ENCODE measurements at places on chromosomes 12 and 14.

- no peak for DNase-seq
Measured at GRCh38 chr12:74539261-74539660, 1.6 kb downstream of the ATXN7L3B start.

DNA sequence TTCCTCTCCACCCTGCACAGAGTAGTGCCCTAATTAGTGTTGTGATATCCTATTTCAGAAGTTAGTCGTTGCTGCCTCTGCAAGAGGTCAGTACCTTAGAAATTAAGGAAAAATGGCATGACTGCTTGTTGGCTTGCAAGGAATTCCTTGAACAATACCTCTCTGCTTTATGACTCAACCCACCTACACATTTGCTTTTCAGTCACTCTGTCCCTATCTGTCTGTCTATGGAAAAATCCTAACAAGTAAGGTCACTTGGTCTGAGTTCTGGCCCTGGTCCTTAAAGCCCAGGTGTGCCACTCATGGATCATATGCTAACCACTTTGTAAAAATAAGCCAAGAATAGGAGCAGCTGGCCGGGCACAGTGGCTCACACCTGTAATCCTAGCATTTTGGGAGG, 116.4 kb upstream of the ATF1 start:
- DNase-seq: no peak

- DNase-seq: no peak
Measured at GRCh38 chr12:116215023-116215422, 62.5 kb downstream of the MED13L start.

- no peak for DNase-seq
Measured at GRCh38 chr14:21405097-21405496, 21.3 kb upstream of the SUPT16H start.

DNA sequence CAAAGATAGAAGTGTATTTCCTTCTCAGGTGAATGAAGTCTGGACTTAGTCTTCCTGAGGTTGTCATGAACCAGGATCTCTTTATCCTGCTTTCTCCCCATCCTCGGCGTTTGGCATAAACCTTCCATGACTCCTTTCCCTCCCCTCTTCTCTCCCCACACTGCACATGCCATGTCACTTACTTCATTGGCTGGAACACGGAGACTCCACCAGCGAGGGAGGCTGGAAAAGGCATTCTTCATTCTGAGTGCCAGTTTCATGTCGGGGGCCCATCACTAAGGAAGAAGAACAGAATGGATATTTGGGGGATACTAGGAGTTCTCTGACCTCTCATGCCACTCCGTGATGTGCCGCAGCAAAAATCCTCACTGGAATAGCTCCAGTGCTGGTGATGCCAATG, 105.6 kb downstream of the VCPKMT start:
- no peak for DNase-seq

- DNase-seq: no peak
Measured at GRCh38 chr12:104769144-104769561, 188.9 kb downstream of the SLC41A2 start.

DNA sequence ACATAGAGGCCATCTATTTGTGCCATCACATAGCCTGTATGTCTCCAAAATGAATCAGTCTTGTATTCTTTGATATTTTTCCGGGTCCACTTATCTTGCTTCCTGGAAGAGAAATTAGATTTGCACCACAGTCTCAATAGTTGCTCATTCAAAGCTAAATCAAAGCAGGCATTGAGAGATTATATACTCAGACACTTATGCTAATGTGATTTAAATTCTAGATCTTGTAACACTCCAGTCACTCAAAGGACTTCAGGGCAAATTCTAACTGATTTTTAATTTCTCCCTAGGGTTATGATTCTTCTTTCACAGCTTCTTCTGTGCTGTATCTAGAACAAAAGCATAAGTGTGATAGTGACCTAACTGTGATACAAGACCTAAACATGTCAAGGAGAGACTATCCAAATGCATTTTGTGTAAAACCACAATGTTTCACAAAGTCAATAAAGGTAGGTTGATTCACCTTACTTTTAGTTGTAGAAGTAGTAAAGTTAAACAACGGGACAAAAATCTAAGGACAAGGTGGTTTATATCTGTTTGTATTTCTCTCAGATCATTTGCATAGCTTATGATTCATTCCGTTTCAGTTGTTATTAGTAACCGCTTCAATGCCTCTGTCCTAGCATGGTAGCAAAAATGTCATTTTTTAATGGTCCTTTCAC, 26.8 kb downstream of the PLBD1 start:
- no peak for DNase-seq

- DNase-seq: no peak
Measured at GRCh38 chr12:112103758-112104503, 4.7 kb downstream of the NAA25 start.

GRCh38 chr12:116455540-116456329, 103.4 kb upstream of the MAP1LC3B2 start:
- peak; percentile 55 for DNase-seq

- no peak for DNase-seq
Measured at GRCh38 chr12:95601091-95601961, 50.0 kb upstream of the USP44 start.

GRCh38 chr12:116852303-116852702, 28.9 kb downstream of the HRK start:
- DNase-seq: no peak

GRCh38 chr14:53735916-53736315, 220.7 kb downstream of the BMP4 start:
- no peak for DNase-seq

DNA sequence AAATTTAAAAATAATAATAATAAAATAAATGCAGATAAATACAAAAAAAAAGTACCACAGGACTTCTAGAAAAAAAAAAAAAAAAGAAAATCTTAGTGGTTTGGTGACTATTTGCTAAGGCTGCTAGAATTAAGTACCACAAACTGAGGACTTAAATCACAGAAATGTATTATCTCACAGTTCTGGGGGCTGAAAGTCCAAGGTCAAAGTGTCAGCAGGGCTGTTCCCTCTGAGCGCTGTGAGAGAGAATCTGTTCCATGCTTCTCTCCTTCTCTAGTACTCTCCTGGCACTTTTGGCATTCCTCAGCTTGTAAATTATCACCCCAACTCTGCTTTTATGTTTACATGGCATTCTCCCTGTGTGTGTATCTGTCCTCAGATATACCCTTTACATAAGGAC, 101.2 kb downstream of the IPO8 start:
- DNase-seq: no peak

DNA sequence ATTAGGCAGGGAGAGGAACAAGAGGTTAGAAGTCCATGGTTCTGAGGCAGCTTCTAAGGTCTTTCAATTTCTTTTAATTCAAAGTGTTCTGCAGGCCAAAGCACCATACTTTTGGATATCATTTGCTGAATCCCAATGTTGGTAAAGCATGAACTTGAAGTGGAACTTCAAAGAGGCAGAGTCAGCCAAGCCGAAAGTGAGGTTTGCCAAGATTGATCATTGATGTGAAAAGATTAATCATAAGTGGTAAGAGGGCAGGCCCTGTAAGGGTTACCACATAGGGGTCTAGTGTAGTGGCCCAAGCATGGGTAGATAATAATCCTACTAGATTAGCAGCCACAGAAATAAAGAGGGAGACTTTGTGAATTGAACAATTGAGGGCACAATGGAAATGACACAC, 191.7 kb upstream of the DIO2 start:
- no peak for DNase-seq

- DNase-seq: no peak
Measured at GRCh38 chr12:18683327-18684013, 54.3 kb downstream of the PLCZ1 start.

GRCh38 chr12:27081668-27082111, 688 bp downstream of the C12orf71 start:
- no peak for DNase-seq

DNA sequence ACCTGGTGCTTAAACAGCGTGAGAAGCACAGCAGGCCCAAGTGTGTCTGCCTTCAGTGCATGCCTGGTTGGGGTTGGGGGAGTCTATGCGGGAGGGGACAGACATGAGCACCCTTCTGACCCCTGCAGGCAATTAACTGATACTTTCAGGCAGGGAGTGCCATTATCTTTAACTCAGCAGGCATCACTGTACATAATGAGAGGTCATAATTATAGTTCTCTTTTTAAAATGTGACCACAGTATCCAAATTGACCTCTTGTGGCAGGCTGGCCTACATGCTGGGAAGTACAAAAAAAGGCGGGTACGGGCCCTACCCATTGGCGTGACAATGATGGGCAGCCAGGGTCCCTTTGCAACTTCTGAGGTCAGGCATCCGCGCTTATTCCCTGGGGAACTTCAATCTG, 209.1 kb downstream of the FOXN3 start:
- no peak for DNase-seq

DNA sequence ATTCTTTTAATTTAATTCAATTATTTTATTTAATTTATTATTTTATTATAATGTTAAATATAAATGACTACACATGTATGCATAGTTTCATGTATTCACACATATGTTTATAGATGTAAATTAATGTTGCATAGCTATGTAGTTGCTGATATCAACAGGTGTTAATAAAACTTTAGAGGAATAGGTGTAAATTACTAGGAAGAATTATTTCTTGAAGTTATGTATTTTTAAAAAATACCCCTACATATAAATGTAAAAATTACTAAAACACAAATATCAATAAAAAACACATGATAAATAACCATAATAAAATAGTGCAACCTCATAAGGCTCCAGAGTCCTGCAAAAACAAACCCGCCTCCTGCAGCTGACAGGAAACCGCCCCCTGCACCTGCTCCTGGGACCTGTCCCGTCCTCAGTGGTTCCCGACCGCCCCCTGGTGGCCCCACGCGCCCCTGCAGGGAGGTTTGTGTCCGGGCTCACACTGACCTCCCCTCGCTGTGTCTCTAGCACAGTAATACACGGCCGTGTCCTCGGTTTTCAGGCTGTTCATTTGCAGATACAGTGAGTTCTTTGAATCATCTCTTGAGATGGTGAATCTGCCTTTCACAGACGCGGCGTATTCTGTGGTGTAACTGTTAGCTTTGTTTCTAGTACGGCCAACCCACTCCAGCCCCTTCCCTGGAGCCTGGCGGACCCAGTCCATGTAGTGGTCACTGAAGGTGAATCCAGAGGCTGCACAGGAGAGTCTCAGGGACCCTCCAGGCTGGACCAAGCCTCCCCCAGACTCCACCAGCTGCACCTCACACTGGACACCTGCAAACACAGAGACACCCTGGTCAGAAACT, 1264.0 kb downstream of the TMEM121 start:
- DNase-seq: peak; percentile 92

DNA sequence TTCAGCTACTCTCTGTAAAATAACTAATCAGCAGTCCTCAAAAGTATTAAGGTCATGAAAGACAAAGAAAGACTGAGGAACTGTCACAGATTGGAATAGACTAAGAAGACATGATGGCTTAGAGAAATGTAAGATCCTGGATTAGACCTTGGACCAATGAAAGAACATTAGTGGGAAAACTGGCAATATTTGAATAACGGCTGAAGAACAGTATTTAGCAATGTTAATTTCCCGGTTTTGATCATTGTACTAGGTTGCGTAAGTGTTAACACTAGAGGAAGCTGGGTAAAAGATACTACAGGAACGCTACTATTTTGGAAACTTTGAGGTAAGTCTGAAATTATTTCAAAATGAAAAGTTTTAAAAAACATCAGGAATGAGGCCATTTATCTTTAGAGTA, 98.8 kb upstream of the RESF1 start:
- no peak for DNase-seq

GRCh38 chr14:90443161-90444076, 46.6 kb downstream of the CALM1 start:
- no peak for DNase-seq

- no peak for DNase-seq
Measured at GRCh38 chr14:76828339-76829012, 2.3 kb downstream of the LRRC74A start.

- peak; percentile 82 for DNase-seq
Measured at GRCh38 chr12:9797722-9798619, 29.3 kb upstream of the KLRF1 start.

DNA sequence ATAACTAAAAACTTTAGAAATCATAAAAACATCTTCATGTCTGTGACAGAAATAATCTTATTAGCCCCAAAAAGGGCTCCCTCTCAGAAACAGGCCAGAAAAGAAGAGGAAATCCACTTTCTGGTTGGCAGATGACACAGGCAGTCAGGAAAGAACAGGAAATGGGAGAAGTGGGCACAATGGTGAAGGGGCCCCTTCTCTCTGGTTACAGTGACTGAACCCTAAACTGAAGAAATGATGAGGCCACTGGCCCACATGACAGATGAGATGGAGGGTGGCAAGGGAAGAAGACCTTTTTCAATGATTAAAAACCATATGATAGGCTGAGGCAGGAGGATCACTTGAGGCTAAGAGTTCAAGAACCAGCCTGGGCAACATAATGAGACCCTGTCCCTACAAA, 21.1 kb downstream of the TCTN1 start:
- no peak for DNase-seq

- DNase-seq: no peak
Measured at GRCh38 chr12:70044167-70044566, 199.1 kb upstream of the CNOT2 start.

DNA sequence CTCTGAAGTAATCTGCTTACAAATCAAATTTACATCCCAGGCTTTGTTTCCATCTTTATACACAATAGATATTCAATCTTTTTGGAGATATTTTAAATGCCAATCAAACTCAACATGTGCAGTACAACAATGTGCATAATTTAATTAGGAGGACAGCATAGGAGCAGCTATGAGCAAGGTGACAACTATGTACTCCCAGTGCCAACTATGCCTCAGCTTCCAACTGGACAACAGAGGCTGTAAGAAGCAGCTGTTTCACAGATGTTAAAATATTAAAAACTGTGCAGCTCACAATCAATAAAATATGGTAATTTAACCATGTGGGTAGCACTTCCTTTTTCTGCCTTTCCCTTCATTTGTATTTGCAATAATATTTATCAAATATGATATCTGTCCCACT, 99.9 kb downstream of the ST8SIA1 start:
- DNase-seq: no peak

DNA sequence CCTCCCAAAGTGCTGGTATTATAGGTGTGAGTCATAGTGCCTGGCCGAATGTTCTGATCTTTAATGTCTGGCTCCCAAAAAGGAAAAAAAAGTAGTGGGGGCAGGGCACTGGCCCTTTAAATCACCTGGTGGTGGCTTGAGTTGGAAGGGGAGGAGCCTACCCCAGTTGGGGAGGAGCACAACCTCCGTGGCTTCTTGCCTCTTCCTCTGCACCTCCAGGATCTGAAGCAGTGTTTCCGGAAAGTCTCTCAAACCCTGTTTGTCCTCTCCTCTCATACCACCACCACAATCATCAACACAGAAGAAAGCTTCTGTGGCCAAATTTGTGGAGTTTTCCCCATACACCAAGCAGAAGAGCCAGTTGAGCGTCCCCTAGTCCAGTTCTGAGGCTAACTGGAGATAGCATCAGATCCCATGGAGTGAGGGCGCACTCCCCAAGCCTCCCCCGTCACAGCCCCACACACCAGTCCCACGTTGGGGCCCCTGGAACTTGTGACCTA, 24.3 kb upstream of the RCOR1 start:
- DNase-seq: peak; percentile 63
